ENCODE measurements at places on chromosomes 13 and 19.

GRCh38 chr13:27500806-27501534 lies 50.6 kb upstream of the MTIF3 start:
- no peak for DNase-seq

GRCh38 chr13:83048419-83048818 lies 833.9 kb downstream of the SLITRK1 start:
- DNase-seq: peak; percentile 25

GRCh38 chr13:78193846-78194245 lies 275.2 kb upstream of the EDNRB start:
- DNase-seq: no peak

- no peak for DNase-seq
Measured at GRCh38 chr13:36814465-36814864, 4.6 kb upstream of the RFXAP start.

DNA sequence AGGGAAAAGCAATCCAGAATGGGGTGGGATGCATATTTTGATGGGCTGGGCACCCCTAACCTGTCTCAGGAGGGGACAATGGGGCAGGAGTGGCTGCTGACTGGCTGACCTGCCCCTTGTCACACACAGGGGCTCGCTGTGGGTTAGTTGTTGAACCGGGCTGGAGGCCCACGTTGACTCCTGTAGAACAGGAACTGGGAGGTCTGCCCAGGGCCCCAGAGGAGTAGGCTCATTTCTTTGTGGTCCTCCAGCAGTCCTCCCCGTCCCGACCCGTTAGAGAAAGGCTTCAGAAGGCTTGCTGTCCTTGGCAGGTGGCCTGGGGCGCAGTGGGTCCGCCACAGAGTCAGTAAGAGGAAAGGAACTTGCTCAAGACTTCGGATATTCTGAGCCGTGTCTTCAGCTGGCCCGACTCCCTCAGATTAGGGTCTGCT lies 70.1 kb downstream of the COL4A1 start:
- no peak for DNase-seq

DNA sequence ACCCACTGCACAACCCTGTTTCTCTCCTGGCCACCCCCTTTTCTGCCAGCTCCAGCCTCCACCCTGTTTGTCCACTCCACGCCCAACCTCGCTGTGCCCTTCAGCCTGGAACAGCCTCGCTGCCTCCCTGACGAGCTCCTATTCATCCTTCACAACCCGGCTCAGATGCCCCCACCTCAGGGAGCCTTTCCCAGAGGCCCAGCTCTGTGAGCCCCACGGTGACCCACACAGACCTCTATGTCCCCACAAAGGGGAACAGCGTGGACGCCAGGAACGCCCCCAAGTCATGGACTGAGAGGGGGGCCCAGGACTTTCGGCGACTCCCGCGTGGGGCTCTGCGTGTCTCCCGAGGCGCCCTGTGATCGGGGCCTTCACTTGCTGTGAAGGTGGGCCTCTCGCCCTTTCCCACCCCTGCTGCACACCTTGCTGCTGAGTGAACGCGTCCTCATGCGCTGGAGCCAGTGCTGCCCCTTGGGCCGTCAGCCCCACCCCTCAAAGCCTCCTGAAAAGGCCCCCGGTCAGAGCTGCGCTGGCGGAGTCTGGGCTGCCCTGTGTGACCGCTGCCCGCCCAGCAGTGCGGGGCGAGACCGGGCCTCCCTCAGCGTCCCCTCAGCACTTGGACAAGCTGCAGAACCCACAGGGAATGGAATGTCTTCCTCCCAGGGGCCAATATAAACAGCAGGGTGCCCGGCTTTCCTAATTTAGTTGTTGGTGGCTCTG lies 40.0 kb downstream of the ADPRHL1 start:
- DNase-seq: no peak

- DNase-seq: peak; percentile 8
Measured at GRCh38 chr13:31846961-31847752, 107.8 kb downstream of the RXFP2 start.

DNA sequence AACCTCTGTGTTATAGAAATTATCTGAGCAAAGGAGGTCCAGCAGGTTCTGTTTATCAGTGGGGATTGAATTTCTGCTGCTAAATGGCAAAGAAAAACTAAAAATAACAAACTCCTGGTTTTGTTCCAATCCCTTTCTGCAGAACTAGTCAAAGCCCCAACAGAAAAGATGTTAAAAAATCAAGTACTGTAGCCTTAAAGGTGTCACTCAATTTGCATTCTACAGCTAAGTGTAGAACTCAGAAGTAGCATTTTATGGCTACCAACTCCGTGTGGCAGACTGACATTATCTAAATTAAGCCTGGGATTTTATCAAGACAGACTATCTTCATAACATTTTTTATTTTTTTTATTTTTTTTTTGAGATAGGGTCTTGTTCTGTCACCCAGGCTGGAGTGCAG lies 91.5 kb upstream of the SLC15A1 start:
- DNase-seq: no peak

DNA sequence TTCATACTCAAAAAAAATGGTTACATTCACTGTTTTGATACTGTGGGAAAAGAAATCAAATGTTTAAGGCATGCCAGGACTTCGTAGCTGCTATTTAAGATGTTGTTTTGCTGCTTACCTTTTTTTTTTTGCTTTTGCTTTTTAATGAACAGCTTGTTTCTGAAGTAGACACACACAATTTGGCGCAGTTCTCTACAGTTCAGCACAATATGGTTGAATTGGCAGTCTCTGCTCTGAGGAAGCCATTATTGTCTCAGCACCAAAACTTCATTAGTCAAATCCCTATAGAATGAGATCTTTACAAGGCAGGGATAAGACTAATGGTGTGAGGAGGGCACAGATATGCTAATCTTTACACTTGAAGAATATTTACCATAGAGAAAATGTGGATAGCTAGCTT lies 197.6 kb downstream of the SLITRK5 start:
- no peak for DNase-seq

DNA sequence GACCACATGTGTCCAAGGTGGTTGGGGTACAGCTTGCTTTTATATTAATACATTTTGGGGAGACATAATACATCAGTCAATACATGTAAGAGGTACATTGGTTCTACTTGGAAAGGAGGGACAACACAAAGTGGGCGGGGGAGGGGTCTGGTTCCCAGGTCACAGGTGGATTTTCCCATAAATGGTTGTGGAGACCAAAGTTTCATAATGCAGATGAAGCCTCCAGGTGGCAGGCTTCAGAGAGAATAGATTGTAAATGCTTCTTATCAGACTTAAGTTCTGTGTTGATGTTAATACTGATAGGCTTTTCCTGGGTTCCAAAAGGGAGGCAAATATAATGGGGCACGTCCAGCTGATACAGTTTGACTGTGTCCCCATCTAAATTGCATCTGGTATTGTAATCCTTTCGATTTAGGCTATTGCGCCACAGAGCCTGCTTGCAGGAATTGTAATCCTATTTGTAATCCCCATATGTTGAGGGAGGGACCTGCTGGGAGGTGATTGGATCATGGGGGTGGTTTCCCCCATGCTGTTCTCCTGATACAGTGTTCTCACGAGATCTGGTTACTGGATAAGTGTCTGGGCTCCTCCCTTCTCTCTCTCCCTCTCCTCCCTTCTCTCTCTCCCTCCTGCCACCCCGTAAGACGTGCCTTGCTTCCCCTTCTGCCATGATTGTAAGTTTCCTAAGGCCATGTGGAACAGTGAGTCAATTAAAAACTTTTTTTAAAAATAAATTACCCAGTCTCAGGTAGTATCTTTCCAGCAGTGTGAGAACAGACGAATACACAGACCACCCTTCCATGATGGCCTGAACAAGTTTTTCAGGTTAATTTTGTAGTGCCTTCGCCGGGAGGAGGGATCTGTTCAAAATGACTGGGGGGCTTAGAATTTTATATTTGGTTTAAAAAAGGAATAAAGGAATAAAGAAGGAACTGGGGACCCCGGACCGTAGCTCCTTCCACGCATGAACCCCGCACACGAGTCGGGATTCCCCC lies 44.9 kb downstream of the ZNF823 start:
- DNase-seq: peak; percentile 91

- DNase-seq: no peak
Measured at GRCh38 chr13:44493213-44493812, 82.8 kb downstream of the TSC22D1 start.

DNA sequence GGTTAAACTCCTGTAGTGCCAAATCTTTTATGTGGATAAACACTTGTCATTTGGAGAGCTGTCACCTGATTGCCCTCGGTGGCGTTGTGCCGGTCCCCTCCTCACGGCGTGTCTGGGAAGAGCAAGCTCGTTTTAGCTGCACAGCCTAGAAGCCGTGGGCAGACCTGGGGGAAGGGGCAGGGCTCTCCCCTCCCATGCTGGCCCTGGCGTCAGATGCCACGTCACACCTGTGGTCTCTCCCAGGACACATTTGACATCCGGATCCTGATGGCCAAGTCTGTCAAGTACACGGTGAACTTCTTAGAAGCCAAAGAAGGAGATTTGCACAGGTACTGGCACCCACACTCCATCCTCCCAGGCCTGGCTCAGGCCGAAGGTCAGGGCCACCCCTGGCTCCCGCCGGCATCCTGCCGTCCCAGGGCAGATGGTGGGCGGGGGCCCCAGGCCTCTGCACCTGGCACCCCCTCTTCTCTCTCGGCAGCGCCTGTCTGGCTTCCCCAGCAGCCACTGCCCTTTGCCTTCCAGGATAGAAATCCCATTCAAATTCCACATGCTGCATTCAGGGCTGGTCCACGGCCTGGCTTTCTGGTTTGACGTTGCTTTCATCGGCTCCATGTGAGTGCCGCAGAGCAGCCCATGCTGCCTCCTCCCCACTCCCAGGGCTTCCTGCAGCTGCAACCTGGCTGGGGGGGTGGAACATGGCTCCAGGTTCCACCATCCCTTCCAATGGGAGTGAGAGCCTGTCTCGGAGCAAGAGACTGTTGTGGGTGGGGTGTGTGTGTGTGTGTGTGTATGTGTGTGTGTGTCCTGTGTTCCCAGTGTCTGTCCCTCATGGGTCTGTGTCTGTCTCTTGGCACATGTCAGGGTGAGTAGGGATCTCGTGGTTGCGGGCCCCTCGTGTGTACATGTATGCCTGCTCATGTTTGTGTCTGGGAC lies 8.8 kb downstream of the YIPF2 start:
- DNase-seq: no peak

DNA sequence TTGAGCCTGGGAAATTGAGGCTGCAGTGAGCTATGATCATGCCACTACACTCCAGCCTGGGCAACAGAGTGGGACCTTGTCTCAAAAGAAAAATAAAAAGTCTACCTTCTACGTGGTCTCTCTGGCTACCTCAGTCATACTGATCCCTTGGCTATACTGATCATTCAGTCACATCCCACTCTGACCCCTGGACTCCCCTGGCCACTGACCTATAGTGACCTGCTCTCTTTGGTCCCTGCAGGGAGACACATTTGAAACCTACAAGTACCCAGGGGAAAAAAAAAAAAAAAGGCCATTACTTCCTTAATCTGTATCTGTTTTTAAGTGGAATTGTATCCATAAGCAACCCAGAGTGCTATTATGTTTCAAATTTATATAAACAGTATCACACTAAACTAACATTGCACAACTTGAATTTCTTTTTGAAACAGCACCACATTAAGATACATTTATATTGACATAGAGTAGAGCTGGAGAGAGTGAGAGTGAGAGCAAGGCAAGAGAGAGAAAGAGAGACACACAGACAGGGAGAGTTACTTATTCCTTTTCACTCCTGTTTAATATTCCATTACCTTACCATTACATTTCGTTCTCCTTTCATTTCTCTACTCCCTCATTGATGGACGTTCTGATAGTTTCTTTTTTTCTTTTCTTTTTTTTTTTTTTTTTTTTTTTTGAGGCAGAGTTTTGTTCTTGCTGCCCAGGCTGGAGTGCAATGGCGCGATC lies 23.7 kb upstream of the CERS4 start:
- no peak for DNase-seq

- no peak for DNase-seq
Measured at GRCh38 chr19:35909684-35910035, 1.6 kb upstream of the TYROBP start.

DNA sequence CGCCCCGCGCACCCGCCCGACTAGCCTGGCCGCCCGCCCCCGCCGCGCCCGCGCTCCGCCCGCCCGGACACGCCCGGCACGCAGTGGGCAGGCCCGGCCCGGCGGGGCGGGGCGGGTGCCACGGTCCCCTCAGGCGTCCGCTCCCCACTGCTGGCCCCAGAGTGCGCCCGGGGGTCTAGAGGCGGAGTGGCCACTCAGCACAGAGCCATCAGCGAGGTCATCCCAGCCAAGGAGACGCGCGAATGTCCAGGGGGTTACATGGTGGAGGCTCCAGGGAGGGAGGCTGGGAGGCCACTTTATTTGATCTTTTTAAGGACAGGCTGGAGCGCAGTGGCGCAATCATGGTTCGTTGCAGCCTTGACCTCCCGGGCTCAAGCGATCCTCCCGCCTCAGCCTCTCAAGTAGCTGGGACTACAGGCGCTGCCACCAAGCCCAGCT lies 236 bp upstream of the TINCR start:
- DNase-seq: no peak
